ENCODE measurements at places on chromosomes 5 and 9.
A peak's percentile ranks its signal among the peaks of the same experiment; 100 is the strongest.

- no peak for DNase-seq
Measured at GRCh38 chr9:113675475-113675941, 200.6 kb upstream of the ZNF618 start.

DNA sequence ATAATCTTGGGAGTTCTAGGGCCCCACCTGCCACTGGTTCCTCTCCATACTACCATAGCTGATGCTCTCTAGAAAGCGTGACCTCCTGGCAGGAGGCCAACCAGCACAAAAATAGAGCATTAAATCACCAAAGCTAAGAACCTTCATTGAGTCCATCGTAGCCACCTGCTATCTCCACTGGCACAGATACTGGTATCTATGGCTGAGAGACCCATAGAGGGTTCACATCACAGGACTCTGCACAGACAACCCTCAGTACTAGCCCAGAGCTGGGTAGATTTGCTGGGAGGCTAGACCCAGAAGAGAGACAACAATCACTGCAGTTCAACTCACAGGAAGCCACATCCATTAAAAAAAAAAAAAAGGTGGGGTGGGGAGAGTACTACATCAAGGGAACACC lies 509.1 kb downstream of the DTWD2 start:
- DNase-seq, result no peak

DNA sequence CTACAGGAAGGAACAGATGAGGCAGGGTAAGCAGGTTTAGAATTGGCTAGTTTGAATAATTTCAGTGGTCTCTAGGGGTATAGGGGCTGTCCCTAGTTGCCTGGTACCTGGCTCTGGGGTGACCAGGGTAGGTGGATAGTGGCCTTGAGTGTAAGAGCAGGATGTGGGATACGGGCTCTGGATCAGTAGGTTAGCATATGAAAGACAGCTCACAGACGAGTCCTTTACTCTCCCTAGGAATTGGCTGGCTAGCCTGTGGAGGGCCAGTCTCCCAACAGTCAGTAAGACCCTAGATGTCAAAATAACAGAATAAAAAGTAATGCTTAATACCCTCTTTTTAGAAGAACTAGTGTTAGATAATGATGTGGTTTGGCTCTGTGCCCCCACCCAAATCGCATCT lies 16.6 kb upstream of the C9orf152 start:
- no peak for DNase-seq

GRCh38 chr9:1327467-1327866 lies 277.3 kb downstream of the DMRT2 start:
- DNase-seq, result no peak

- DNase-seq, result no peak
Measured at GRCh38 chr5:57824623-57825022, 342.0 kb upstream of the ACTBL2 start.

- no peak for DNase-seq
Measured at GRCh38 chr9:38053697-38054461, 15.1 kb downstream of the SHB start.

- no peak for DNase-seq
Measured at GRCh38 chr5:177089127-177089526, 2.4 kb downstream of the FGFR4 start.

- no peak for DNase-seq
Measured at GRCh38 chr5:87403409-87403808, 9.3 kb downstream of the CCNH start.

- DNase-seq, result no peak
Measured at GRCh38 chr5:103475629-103476240, 86.9 kb downstream of the NUDT12 start.

DNA sequence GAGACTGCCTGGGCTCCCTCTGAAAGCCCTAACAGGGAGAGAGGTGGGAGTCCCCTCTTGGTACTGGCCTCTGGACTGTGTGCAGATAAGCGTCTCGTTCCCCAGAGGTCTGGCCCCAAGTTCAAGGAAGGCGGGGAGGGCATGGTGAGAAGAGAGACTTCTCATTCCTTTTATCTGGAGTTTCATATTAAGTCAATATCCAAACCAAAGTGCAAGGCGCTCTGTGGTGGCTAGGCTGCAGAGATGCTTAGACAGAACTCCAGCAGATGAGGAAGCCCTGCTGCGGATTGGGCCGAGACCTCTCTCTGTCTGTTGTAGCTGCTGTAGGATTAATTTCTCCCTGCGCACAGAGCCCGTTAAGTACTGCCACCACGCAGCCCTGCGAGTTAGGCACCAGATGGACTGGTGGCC lies 16.0 kb downstream of the MVB12B start:
- no peak for DNase-seq

- no peak for DNase-seq
Measured at GRCh38 chr5:89243611-89244010, 360.6 kb upstream of the MEF2C start.

- DNase-seq, result no peak
Measured at GRCh38 chr9:36970007-36970888, 63.8 kb downstream of the PAX5 start.

- no peak for DNase-seq
Measured at GRCh38 chr9:96148634-96149532, 153.1 kb downstream of the HSD17B3 start.

DNA sequence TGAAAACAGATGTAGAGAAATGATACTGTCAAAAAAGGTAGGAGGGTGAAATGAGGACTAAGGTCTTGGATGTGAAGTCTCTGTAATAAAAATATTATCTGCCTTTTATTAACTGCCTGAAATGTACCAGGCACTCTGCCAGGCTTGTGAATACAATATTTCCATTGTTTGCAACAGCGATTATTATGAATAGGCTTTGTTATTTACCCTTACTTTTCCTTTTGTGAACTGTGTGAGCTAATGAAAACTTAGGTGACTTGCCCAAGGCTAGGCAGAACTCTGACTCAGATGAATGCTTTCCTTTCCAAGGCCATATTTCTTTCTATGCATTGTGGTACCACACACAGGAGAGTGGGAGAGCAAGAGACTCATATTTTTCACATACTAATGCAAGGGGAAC lies 204.1 kb downstream of the CDH12 start:
- DNase-seq, result no peak

- no peak for DNase-seq
Measured at GRCh38 chr5:173969167-173970049, 19.6 kb upstream of the C5orf47 start.

DNA sequence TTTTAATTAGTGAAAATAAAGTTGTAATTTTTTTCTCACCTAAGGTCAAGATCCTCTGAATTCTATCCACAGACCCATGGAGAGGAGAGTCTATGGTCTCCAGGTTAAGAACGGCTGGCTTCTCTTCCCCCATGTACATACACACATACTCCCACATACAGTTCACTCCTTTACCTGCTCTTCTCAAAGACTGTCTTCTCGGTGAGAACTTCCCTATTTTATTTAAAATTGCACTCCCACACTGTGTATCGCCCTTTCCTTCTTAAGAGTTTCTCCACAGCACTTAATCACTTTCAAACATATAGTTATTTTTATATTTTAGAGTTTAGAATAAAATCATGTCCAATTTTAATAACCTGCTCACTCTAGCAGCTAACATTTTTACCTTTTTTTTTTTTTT lies 3.6 kb upstream of the JADE2 start:
- DNase-seq, result no peak

DNA sequence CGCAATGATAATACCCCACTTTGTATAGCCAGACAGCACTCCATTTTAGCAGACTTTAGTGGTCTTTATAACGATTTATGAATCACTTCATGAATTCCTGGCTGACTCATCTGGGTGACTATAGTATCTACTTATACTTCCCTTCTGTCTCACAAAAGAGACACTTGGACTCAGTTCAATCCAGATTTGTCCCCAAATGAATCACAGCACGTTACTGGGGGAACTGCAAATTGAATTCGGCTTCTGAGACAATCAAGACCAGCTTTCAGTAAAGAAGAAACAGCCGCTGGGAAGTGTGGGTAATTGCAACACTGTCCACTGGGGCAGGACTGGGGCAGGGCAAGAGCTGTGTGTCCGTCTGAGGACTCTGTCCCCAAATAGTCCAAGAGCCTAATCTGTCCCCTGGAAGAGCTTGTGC lies 337.3 kb upstream of the RFX3 start:
- no peak for DNase-seq

DNA sequence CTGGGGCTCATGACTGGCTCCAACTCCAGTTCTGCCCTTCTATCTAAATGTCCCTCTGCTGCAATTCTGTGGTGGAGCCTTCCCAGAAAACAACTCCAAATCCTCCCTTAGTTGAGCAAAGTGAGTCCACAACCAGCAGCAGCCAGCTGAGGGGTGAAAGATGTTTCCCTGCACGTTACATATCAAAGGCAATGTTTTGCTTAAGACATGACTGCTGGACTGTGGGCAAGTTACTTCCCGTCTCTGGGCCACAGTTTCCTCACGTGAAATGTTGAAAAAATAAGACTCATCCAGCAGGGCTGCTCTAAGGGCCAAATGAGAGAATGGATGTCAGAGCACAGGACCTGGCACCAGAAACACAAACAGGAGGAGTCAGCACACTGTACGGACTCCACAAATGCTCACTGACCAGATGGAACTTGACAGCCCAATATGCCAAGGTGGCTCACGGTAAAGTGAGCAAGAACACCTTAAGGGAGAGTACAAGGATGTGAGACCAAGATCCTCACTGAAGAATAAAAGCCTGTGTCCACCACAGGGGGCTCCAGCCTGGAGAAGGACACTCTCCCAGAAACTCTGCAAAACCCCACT lies 138.4 kb upstream of the ABCA1 start:
- DNase-seq, result no peak

DNA sequence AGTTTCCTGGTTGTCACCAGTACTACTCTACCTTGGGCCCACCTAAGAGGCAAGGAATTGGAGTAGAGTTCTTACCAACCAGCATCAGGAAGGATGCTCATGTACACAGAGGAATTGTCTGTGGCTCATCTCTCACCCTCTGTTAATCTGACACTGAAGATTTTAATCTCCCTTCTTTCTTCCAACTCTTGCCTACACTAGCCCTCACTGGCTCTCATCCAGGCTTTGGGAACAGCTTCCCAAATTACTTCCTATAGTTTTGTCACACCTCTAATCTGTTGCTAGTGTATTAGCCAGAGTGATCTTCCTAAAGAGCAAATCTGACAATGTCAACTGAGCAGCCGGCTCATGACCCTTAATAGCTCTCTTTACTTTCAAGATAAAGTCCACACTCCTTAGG lies 218.7 kb upstream of the TRIM32 start:
- no peak for DNase-seq

DNA sequence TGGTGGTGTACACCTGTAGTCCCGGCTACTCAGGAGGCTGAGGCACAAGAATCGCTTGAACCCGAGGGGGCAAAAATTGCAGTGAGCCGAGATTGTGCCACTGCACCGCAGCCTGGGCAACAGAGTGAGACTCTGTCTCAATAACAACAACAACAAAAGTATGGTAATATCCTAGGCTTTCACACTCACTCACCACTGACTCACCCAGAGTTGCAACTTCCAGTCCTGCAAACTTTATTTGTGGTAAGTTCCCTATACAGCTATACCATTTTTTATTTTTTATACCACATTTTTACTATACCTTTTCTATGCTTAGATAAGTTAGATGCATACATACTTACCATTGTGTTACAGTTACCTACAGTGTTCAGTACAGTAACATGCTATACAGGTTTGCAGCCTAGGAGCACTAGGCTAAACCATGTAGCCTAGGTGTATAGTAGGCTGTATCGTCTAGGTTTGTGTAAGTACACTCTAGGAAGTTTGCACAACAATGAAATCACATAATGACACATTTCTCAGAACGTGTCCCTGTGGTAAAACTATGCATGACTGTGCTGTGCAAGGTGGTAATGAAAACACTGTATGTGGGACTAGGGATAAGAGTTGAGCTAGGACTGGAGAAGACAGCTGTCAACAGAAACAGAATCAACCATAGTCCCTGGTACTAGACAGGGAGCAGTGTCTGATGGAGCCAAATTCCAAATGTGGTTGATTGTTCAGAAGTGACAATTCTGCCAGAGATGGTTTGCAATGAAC lies 109.5 kb upstream of the RAD23B start:
- no peak for DNase-seq

DNA sequence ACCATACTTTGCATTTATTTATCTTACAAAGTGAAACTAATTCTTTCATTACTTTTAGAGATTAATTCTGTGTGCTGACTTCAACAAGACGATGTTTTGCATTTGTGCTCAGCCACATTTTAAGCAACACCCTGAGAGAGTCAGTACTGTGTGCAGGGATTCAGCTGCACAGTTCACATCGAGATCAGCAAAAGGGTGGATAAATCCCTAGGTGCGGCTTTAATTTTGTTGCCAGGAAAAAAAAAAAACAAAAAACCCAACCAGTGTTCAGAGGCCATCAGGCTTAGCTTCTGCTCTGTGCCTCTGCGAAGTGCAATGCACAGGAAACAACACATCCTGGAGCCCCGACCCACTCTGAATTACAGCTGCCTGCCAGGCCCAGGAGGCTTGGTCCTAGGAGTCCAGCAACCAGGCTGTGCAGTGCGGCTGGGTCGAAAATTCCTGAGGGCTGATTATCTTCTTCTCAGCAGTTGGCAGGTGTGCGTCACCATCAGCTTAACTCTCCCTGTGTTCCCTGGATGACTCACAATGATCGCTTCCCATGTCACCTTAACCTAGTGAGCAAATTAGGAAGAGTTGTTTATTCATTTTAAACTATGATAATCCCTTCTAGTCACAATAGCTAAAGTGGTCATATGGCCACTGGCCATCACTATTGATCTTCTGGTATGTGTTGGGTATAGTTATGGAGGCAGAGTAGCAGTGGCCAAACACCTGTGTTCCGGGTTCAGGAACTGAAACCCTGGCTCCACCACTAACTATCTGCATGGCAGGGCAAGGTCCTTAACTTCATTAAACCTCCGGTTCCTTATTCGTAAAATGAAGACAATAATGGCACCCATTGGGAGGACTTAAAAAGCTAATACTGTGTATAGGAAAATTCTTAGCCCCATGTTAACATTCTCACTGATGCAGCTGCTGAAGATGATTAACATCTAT lies 31.2 kb upstream of the NDUFB6 start:
- no peak for DNase-seq

GRCh38 chr5:5523066-5523505 lies 100.6 kb downstream of the ICE1 start:
- DNase-seq, result no peak

GRCh38 chr9:130128251-130128650 lies 44.0 kb upstream of the NCS1 start:
- peak; percentile 21 for DNase-seq
